ENCODE measurements at places on chromosomes 2 and 18.

- DNase-seq: peak; percentile 60
Observed at GRCh38 chr2:235605312-235606003, 111.6 kb downstream of the AGAP1 start.

DNA sequence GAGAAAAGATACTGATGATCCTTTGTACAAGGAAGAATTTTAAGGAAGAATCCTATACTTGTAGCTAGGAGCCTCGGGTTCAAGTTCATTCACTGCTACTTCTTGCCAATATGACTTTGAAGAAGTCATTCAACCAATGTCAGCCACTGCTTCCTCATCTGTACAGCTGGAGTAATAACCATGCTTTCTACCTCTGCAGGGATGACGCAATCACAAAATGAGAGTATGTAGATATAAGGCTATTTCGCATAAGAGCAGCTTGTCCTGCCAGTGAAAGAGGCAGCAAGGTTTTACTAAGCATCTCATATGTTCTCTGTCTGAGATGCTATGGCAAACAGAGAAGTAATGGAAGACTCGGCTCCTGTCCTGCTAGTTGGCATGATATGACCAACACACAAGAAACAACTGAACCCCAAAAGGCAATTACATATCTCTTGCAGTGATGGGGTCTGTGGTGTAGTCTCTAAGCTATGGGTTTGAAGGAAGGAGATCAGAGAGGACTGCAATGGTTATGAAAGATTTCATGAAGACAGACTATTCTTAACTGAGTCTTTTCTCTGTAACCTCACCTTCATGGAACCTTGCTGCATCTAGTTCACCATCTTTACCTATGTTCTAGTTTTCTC lies 9.2 kb downstream of the AAK1 start:
- DNase-seq: no peak

- no peak for DNase-seq
Observed at GRCh38 chr2:191222507-191222906, 22.7 kb upstream of the MYO1B start.

DNA sequence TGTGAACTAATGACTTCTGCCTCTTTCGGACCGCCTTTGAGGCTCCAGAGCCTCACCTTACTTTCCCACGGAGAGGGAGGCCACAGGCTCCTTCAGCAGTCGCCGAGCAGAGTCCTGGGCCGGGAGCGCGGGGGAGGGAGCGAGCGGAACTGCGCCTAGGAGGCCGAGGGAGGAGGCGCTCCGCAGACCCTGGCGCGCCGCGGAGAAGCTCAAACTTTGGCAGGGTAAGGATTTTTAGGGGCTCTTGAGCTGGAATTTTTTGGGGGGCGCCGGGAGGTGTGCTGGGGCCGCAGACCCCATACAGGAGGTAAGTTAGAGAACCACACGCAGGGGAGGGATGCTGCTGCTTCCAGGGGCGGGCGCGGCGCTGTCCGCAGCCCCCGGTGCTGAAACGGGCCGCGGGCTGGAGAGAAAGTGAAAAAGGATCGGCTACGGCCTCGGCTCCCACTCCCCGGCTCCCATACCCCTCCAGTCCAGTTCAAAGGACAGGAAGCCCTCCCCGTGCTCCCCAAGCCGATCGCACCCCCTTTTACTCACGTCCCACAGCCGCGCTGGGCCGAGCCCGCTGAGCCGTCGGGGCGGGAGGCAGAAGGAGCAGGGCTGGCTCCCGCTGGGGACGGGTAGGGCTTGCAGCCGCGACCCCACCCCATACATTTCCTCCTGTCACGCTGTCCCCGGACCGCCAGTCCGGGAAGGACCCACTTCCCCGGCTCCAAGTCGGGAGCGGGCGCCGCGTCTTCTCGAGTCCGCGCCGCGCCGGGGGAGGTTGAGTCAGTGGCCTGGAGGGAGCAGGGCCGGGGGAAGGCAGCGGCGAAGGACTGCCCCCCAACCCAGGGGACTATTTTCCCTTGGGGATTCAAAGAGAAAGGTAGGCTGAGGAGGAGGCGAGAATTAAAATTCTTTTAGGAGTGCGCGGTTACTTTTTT lies at the start of gene CNGA3:
TSS of gene CNGA3 (plus strand) at position 146 of the 926 bp plus-strand sequence. CDS start 23,520 bp downstream, outside the sequence.
- no peak for DNase-seq

DNA sequence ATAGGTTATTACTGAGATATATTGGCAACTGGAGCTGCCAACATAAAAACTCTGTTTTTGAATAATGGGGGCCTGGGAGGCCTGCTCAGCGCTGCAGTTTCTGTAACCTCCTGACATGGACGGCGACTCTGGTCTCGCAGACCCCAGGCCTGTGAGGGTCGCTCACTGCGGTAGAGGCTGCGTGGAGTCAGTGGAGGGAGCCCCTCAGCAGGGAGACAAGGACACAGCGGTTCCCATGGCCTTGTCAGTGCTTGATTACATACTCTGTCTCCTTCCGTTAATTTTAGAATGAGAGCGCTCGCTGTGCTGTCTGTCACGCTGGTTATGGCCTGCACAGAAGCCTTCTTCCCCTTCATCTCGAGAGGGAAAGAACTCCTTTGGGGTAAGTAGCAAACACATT lies 858 bp downstream of the TPO start:
- no peak for DNase-seq

DNA sequence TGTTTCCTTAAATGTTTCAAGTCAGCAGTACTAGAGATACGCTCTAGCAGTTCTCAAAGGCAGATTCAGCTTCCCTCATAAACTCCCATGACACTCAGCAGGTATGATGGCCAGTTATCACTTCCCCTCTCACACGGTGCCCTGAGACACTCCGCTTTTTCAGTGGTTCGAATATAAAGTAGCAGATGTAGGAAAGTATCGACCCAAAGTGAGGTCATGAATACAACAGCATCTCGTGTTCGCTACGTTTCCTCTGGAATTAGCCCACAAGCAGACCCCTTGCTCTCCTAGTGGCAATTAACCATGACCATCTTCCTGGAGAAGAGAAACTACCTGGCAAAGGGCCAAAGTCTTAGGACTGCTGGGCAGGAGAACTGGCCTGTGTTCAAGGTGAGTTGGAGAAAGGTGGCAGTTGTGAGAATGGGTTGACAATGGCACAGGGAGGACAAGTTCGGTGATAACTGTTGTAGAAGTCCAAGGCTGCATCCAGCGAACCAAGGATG lies 9.3 kb upstream of the AGBL5 start:
- DNase-seq: no peak

DNA sequence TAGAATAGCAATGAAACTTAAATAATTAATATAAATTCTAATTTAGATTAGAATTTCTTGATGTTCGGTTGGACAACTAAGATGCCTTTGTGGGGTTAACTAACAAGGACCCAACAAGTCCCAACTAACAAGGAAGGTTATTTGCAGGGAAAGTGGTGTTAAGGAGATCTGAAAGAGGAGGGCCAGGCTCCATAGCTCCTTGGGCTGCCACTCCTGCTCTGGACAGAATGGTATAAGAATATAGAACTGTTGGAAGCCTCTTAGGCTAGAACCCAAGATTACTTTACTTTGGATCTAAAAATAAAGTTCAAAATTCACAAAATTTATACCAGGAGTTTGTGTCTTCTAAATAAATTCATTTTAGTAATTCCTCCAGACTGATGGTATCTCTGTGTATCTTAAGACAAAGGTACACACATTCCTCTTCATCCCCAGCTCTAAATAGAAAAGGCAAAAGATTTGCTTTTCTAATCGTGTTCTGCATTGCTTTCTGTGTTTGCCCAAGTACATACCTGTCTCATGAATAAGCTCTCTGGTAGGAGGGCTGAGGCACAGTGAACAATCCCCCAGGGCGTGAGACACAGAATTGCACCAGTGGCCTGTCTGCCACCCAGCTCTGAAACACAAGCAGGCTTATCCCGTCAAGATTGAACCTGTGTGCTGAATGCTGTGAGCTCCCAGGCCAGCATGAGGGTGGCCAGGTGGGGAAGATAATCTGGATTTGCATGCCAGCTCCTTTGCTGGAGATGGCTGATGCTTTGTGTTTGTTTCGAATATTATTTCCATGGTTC lies 176.0 kb downstream of the ACKR3 start:
- no peak for DNase-seq

GRCh38 chr2:71721362-71721665 lies 268.0 kb downstream of the DYSF start:
- no peak for DNase-seq

DNA sequence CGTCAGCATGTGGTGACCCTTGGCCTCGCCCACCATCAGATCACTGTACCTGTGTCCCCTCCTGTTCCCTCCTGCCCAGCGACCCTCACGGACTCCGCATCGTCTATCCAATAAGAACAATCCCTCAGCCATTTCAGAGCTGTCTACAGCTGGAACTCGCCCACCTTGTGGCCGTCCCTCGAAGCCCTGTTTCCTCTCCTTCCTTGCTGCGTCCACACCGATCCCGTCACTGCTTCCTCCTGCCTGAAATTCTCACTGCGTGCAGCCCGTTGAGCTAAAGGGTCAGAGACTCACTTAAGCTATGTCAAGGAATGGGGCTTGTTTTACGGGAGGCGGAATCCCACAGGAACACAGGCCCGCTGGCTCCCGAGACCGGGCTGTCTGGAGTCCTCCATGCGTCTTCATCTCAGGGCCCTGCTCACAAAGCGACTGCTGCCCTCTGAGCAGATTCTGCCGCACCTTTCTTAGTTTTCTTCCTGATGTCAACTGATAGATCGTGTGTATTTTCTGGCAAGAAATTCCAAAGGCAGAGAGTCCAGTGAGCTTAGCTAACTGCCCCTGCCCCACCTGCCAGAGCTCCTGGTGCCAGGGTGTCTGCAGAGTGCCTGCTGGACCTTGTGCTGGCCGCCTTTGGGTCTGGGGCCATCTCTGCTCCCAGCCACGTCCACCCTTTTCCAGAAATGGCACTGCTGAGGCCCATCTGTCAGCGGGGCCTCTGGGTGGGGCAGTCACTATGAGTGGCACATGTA lies 35.3 kb downstream of the KLHL29 start:
- DNase-seq: no peak

GRCh38 chr2:176534798-176535466 lies 265.7 kb downstream of the MTX2 start:
- DNase-seq: no peak

GRCh38 chr2:215772003-215772402 lies 241.3 kb downstream of the MREG start:
- no peak for DNase-seq

DNA sequence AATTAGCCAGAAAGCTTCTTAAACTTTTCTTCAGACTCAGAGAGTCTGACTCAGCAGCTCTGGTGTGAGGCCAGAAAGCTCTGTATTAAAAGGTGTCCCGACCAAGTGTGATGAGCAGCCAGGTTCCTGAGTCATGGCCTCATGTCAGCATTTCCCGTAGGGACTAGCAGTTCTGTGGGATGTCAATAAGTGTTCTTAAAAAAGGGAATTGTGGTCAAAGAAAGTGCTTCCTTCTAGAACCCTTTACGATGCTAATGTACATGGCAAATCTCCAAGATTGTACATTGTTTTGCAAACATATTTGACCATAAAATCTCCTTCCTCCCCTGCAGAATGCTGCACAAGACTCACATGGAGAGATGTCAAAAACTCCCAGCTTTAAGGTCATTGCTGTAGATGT lies 80.1 kb downstream of the PLA2R1 start:
- DNase-seq: no peak

DNA sequence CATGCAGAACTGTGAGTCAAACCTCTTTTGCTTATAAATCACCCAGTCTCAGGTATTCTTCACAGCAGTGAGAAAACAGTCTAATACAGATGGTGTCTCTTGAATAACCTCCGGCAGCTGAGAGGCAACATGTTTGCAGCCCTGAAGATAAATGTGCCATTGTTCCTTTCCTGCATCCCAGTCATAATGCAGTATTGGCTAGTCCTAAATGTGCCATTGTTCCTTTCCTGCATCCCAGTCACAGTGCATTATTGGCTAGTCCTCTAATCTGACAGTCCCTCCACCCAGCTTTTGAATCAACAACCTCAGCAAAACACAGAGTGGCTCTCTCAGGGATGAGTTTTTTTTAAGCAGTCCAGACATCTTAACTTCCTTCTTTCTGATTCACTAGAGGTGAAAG lies 550.7 kb downstream of the RIT2 start:
- DNase-seq: no peak

DNA sequence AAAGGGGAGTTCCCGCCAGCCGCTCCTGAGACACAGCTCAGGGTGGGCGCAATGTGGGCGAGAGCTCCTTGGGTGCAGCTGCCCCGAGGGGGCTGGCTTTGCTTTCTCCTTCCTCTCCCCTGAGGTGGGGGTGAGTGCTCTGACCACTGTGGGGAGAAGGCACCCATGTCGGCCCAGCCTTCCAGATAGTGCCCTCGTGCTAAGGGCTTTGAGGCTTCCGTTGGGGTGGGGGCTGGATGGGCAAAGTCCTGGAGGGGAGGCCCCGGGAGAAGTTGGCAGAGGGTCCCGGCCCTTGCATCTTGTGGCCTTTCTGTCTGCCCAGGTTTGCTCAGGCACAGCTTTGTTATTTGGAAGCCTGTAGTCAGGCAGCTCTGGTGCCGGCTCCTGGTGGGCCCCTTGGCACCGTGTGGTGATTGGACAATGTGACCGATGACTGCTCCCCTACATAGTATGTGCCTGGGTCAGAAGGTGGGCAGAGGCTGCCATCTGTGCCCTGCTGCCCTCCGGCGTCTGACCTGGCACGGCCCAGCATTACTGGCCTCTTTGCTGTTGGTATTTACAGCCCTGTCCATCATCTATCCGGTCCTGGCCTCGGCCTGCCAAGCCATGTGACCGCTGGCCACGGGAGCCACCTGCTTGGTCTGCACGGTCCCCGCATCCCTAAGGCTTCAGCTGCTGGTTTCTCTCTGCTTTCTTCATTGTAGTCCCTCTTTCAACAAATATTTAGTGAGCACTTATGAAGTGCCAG lies 50.8 kb downstream of the TWIST2 start:
- no peak for DNase-seq

DNA sequence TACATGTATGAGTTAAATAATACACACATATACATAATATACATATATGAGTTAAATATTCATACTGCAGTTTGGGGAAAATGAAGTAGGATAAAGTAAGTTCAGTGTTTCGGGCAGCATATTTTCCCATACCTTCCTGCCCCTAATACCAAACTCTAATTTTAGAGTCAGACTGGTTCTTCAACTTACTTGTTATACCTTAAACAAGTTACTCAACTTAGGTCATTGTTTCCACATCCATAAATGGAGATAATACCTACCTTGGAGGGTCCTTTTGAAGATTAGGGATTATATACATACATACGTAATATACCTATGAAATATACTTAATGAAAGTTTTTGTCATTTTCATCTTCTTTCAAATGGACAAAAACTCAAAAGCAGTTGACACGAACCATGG lies 8.4 kb downstream of the MEMO1 start:
- DNase-seq: no peak

DNA sequence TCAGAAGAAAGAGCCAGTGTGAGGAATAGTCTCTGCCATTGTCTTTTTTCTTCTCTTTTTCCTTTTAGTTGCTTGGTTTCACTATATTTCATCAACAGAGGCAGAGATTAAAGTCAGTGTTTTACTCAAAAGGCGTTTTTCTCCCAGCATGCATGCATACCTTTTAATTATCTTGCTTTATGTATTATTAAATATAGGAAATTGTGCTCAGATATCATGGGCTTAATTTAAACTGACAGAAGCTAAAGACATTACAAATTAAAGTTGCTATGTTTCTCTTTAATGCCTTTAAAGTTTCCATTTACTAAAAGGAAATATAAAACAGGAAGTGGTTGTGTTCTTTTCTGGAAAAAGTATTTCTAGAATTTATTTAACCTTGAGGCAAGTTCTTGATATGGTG lies 223.3 kb upstream of the ATP5MC3 start:
- DNase-seq: no peak
